Placental epithelial cell (primary cell): ENCODE measurements at places on chromosomes 16 and 17. TPM values are rescaled to one million over a fixed set of nuclear protein-coding genes. Genes with fewer than 3 reads are reported as not detected.

PSMD3 gene
- total RNA-seq: 88.3 and 181 TPM in 2 replicates

SLC25A39 gene
- 101 and 160 TPM in 2 replicates for total RNA-seq

KRTAP4-4 gene
- not detected in 2 replicates for total RNA-seq

FCSK gene
- total RNA-seq: 6.3 and 14.9 TPM in 2 replicates

CA4 gene
- not detected in 2 replicates for total RNA-seq

MAP3K14 gene
- 6.1 and 6.7 TPM in 2 replicates for total RNA-seq
